Transverse colon (tissue), 4 donors: ENCODE measurements at places on chromosomes 3 and 15. TPM values are rescaled to one million over a fixed set of nuclear protein-coding genes. Genes with fewer than 3 reads are reported as not detected.

DNA sequence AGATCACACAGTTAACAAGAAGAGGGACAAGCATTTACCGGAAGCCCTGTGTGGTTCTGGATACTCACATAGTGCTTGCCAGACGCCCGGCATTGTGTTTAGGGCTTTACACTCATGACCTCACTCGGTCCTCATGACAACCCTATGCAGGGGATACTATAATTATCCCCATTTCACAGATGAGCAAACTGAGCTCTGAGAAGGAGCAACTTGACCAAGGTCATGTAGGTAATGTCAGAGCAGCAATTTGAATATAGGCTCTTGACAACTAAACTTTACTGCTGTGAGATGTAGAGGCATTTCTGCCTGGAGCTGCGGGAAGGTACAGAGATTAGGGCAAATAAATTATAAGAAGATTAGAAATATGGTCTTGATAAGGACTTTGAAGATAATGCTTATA is 70.0 kb downstream of the SAMMSON start:
- no peaks in the 10 kb centered on the region for H3K4me1 ChIP-seq
- H3K27ac ChIP-seq = no peak overlapping the region
- no peaks in the 10 kb centered on the region for H3K36me3 ChIP-seq
- H3K4me3 ChIP-seq = no peak overlapping the region
- no peak for DNase-seq

DNA sequence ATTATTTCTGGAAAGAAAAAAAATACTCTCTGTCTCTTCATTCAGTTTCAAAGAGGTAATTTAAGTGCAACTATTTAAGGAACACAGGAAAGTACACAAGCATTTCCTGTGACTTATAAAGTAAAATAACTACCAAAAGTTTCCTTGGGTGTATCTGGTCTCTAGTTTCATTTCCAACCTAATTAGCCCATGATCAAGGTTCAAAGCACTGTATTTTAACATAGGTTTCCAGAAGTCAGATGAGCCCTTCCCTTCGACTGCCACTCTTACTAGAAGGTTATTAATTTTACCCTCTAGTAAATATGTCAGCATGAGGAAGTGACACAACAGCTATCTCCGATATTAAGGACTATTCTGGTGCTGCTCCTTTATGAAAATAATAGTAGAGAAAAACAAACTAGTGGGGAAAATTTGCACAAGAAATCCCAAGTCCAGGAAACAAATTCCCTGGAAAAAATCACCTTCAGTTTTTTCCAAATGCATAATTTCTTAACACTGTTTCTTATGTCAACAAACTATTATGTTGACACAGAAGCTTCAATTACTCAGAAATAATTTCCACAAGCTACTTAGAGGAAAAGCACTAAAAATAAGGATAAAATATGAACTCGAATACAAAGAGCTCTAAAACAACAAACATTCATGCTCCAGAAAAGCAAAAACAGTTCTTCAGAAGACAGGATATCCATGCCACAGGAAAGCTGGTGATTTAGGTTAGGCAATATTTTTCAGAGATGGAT is 35.3 kb downstream of the CCPG1 start:
- no peaks in the 10 kb centered on the region for H3K36me3 ChIP-seq
- H3K4me3 ChIP-seq = no peak overlapping the region
- no peaks in the 10 kb centered on the region for H3K27me3 ChIP-seq
- DNase-seq = no peak
- no peaks in the 10 kb centered on the region for H3K4me1 ChIP-seq

DNA sequence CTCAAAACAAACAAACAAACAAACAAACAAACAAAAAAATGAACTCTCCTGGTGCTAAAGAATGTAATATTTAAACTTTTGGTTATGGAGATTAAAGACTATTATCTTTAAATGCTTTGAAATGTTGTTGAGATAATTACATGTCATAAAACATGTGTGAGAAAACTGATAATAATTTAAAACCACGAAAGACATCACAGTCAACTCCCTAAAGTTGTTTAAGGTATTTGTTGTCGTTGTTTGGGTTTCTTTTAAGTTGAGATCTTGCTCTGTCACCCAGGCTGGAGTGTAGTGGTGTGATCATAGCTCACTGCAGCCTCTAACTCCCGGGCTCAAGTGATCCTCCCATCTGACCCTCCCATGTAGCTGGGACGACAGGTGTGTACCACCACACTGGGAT is 12.0 kb downstream of the EFCAB12 start:
- H3K4me1 ChIP-seq = no peaks in the 10 kb centered on the region
- DNase-seq = no peak
- H3K27me3 ChIP-seq = no peaks in the 10 kb centered on the region
- H3K4me3 ChIP-seq = no peak overlapping the region

GRCh38 chr15:51931638-51932037 is 39.9 kb downstream of the LEO1 start:
- H3K36me3 ChIP-seq = peaks cover 5% of the 10 kb centered on the region
- H3K4me1 ChIP-seq = no peaks in the 10 kb centered on the region
- no peak for DNase-seq
- no peak overlapping the region for H3K27ac ChIP-seq

DNA sequence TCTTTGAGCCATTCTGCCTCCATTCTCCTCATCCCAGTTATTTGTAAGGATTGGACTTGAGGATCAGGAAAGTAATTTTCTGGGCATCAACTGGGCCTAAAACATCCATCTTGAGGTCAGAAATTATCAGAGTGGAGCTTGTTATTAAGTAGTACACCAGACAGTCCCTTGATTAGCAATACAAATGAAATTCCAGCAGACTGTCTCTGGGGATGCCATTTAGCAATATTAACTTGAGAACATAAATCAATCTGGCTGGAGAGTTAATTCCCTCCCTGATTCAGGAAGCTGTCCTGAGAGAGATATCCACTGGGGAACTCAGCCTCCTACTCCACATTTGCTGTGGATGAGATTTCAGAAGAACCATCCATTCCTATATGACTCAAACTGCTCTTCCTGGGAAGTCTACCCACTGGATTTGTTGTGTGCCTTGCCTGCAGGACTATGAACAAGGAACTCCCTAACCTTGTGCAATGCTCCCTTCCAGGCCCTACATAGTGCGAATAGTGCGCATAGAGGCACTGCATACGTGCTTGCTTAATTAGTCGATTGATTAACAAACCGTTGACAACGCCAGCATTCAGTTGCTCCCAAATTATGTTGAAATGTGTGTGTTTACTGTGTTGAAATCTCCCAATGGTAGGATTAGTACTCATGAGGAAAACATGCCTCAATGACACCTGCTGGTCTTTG is 36.1 kb upstream of the MTMR14 start:
- H3K4me3 ChIP-seq = no peak overlapping the region
- H3K27me3 ChIP-seq = no peaks in the 10 kb centered on the region
- no peaks in the 10 kb centered on the region for H3K4me1 ChIP-seq
- no peaks in the 10 kb centered on the region for H3K36me3 ChIP-seq

The CTNNB1 gene
- total RNA-seq = 290 TPM

The WDR49 gene
- not detected for total RNA-seq
